ENCODE measurements at places on chromosomes 3 and 15.

DNA sequence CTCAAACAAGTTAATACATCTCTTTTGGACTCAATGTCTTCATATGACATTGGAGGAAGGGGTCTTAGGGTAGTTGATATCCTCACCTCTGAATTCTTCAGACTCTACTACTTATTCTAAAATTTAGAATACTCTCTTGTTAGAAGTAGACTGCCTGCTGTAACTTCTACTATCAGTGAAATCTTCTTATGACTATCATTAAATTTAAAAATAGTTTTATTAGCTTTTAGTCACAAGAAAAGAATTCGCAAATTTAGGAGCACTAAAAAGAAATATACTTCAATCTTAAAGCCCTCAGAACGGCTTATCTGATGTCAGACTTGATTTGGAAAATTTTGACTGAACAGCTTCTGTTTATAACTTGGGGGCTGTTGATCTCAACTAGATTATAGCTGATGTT, 67.1 kb upstream of the TTC14 start:
- DNase-seq: no peak

DNA sequence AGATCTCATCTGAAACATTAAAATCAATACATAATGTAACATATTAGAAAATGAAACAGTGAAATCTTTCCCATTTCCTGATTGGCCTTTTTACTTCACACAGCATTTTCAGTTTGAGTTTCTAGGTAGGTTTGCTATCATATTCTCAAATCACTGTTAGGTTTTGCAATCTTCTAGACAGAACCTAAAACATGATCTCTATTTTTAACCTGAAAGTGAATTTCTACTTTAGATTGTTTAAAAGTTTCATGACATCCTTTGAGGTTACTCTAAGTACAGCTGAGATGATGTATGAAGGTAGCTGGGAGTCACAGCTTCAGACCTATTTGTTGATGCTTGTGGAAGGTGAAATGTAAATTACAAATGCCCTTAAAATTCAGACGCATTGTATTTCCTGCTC, 118.4 kb upstream of the GPR149 start:
- DNase-seq: no peak

GRCh38 chr3:55662683-55663082, 175.6 kb upstream of the WNT5A start:
- DNase-seq: no peak

- no peak for DNase-seq
Observed at GRCh38 chr3:128408693-128409623, 57.7 kb downstream of the DNAJB8 start.

GRCh38 chr15:60840703-60841411, 361.9 kb upstream of the ICE2 start:
- peak; percentile 4 for DNase-seq

- no peak for DNase-seq
Observed at GRCh38 chr3:158768361-158768787, 33.5 kb upstream of the MFSD1 start.

GRCh38 chr3:184806567-184807271, 5.2 kb upstream of the VPS8 start:
- DNase-seq: no peak

- no peak for DNase-seq
Observed at GRCh38 chr15:52579852-52580251, 11.0 kb upstream of the ARPP19 start.

DNA sequence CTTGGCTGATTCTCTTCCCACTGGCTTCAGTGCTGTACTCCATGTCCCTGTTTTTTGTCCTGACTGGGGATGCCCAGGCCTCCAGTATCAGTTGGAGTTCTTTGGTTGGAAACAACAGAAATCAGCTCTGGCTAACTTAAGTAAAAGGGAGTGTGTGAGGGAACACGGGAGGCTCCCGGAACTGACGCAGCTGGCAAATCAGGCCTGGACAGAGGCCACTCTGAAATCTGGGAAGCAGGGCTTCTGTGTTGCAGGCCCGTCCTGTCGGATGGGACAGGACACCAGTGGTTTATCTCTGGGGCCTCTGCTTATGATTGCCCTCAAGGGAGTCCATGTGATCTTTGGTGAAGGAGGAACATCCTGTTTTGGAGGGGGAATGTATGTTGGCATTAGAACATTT, 124.3 kb downstream of the CHCHD6 start:
- DNase-seq: no peak

DNA sequence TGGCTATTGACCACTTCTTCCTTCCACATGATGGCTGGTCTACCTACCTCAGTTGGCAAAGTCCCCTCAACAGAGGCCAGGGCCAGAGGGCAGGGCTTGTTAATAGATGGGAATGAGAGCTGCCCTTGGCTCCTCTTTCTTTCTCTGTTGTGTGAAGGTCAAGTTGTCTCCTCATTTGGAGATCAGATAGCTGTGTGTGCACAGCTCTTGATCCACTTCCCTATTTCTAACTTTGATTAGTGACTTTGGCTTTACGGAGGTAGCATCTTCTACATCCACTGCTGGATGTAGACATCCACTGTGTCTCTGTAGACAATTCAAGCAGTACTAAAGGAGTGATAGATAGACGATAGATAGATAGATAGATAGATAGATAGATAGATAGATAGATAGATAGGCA, 270.8 kb upstream of the LRRFIP2 start:
- DNase-seq: no peak

DNA sequence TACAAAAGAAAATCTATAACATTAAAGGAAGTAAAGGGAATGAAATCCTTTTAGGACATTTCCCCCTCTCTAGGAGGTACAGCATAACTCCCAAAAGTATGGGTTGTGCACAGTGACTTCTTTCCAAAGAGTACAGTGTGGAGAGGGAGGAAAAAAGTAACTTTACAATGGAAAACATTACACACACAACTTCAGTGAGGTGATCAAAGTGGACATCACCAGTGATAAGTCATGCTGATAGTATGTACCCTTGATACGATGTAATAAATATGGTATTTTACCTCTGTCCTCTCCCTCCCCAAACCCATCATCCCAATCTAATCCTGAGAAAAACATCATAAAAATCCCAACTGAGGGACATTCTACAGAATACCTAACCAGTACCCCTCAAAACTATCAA, 10.8 kb downstream of the PLD1 start:
- no peak for DNase-seq

DNA sequence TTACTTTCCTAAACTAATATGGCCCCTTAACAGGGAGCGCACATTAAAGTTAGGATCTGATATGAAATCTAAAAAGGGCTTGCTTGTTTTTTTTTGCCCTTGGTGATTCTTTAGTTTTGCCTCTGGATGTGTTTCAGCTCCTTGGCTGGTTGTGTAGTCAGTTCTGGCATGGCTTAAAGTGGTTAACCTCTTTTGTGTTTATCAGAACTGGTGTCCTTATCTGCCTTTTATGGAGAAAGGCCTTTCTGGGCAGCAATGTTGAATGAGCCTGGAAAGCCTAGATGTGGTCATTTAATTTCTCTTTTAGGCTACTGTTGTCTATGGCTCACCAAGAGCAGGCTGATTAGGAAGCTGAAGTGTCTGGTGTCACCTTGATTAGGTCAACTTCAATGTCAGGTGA, 254.5 kb upstream of the ROPN1 start:
- no peak for DNase-seq

DNA sequence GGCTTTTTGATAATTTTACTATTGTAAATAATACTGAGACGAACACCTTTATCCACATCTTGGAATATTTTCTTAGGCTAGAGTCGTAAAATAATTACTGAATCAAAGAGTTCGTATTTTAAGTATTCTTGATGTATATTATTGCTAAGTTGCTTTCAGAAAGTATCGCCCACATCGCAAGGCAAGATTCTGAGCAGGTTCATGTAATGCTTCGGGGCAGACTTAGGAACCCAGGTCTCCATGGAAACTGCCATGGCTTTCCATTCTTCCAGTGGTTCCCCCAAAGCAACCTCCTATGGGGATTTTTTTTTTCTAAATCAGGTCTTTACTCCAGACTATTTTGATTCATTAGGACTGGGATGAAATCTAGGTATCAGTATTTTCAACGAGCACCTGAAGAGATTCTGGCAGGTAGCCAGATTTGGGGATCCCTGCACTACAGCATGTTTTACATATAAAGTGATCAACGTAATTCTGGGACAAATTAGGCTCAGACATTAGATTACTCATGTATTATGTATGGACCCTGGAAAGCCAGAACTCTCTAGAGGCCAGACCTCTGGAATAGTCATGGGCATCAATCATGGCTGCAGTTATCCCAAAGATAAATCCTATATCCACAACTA, 86.5 kb downstream of the B3GNT5 start:
- no peak for DNase-seq

GRCh38 chr3:123346021-123346420, 102.9 kb downstream of the ADCY5 start:
- no peak for DNase-seq

GRCh38 chr15:31367730-31368344, 41.2 kb downstream of the KLF13 start:
- DNase-seq: no peak

DNA sequence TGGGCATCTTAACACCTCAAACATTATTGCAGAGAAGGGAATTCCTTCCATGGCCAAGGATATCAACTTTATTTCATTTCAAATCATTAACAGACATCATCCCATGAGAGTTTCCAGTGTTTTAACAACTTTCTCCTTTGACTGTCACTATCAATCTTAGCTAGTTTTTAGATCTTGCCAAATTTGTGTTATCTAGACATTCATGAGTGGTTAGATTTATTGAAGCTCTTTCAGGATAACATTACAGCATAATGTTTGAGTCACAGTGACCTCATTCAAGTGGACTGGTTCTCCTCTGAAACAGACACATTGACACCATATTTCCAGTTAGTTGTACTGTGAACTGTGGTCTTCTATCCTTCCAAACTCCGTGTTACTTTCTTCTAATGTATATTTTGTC, 8.6 kb upstream of the TNFAIP8L3 start:
- DNase-seq: no peak

GRCh38 chr15:91302588-91303439, 202.8 kb downstream of the SV2B start:
- no peak for DNase-seq

DNA sequence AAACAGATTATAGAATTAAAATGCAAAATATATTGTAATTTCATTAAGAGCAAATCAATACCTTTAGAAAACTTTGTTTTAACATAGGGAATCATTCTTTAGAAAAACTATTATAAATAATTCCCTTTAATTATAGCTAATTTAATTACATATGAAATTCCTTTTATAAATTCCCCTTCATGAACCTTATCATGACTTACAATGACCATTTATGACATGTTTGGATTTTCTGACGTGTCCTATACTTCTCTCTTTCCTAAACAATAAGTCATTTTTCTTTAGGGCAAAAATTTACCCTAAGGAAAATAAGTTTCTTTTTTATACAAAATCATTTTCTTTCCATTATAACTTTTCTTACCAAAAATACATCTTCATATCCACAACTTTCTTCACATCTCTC, 37.8 kb downstream of the PRR20G start:
- no peak for DNase-seq

DNA sequence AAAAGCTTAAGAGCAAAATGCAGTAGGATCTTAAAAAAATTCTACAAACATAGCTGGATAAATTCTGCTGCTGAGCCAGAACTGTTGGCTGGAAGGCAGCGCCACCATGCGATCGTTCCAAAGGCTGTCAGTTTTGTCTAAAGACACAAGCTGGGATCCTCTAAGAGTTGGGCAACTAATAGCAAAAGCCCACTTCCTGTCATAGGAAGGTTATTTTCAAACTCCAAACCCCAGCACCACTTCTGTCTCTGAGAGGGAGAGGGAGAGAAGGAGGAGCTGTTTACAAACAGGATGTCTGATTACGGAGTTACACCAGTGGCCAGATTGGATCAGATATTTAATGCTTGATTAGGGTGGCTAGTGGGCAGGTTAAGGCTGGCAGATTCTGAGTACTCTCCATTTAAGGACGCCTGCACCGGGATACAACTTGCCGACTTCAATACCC, 44.0 kb downstream of the EIF4E3 start:
- DNase-seq: no peak

DNA sequence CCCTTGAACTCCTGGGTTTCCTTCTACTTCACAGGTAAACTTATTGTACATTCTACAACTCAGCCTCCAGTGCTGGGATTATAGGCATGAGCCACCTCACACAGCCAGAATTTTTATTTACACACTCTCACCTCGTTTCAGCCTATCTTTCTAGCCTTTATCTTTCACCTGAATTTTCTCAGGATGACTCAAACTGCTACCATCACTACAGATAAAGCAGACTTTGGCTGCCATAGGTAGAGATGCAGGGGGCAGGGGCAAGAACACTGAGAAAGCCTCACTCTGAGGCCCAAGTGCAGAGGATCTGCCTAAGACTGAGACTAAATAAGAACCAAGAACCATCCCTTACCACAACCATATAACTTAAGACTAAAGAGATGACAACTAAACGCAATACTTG, 59.0 kb downstream of the ETFA start:
- no peak for DNase-seq

- no peak for DNase-seq
Observed at GRCh38 chr3:185815391-185816282, 9.2 kb downstream of the IGF2BP2 start.

GRCh38 chr15:35038626-35039451, 46.3 kb downstream of the NANOGP8 start:
- DNase-seq: no peak

DNA sequence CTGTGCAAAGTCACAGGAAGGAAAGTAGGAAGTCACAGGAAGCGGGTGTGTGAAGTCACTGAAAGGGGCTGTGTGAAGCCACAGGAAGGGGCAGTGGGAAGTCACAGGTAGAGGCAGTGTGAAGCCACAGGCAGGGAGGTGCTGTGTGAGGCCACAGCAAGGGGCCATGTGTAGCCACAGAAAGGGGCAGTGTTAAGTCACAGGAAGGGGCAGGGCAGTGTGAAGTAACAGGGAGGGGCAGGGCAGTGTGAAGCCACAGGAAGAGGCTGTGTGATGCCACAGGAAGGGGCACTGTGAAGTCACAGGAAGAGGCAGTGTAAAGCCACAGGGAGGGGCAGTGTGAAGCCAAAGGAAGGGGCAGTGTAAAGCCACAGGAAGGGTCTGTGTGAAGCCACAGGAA, 36.5 kb downstream of the GASK1A start:
- no peak for DNase-seq

- no peak for DNase-seq
Observed at GRCh38 chr15:63986185-63986680, 60.1 kb downstream of the DAPK2 start.

GRCh38 chr15:72178976-72179585, 18.5 kb downstream of the GRAMD2A start:
- no peak for DNase-seq

GRCh38 chr3:63385629-63386028, 107.5 kb downstream of the SYNPR start:
- DNase-seq: no peak

DNA sequence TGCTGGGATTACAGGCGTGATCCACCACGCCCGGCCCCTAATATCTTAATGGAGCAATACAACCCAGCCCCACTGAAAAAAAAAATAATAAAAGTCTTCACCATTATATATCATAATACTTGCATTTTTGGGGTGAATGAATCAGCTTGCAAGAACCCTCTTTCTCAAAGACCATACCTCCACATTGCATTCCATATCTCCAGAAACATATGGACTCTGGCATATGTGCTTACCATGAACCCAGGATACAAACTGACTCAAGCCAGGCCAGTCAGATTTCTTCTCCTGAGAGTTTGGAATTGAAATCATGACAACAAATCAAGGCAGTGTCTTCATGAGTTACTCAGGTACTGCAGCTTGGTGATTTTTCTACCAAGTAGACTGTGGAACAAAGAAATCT, 101.2 kb downstream of the FRMD5 start:
- DNase-seq: no peak
